ENCODE measurements at places on chromosomes 6 and 20. TPM values are rescaled to one million over a fixed set of nuclear protein-coding genes. Genes with fewer than 3 reads are reported as not detected.

The ASIP gene
- polyA plus RNA-seq: 0.69 TPM

The TBP gene
- 20.8 TPM for polyA plus RNA-seq

The SDCBP2 gene
- 3.3 TPM for polyA plus RNA-seq

GRCh38 chr6:143276436-143276835 is 174.1 kb downstream of the ADAT2 start:
- no peak for DNase-seq

GRCh38 chr6:156687789-156688619 is 89.2 kb upstream of the ARID1B start:
- peak; percentile 9 for DNase-seq

DNA sequence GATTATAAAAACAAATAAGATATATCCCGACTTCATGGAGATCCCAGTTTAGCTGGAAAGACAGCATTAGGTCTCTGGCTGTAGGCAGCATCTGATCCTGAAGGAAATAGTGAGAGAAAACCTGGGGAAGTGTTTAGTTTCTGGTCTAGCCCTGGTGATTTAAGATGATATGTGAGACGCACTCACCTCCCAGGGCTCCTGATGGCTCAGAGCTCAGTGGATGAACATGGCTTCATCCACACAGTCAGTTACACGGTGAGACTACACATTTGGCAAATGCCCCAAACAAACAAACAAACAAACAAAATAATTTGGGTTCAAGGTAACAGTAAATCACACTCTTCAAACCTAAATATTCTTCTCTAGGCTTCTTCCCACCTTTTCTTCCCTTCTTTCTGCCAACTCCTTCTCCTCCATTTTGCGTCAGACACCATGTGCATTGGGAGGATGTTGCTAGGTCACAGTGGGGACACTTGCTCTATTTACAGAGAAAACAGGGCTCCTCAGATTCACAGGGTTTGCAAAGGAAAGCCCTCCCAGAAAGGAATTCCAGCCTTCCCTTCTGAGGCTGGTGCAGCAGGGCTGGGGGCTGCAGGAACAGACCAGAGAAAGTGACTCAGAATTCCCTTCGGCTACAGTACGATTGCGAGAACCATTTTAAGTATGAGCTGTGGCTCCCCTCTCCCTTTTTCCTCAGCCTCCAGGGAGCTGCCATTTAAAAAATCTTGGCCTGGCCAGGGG is 59.6 kb upstream of the SALL4 start:
- no peak for DNase-seq

- DNase-seq: no peak
Observed at GRCh38 chr6:146582857-146583256, 15.9 kb upstream of the ADGB start.

DNA sequence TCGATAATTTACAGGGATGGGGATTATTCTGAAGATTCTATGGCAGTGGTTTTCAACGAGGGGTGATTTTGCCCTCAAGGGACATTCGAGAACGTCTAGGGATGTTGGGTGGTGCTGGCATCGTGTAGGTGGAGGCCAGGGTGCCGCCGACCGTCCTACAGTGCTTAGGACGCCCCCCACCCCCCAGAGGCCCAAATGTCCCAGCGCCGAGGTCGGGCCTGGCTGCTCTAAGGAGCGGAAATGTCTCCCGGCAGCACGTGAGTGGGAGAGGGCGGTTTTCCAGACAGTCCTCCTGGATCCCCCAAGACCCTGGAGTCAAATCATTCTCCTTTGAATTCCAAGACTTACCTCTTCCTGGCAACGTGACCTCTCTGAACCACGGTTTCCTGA is 101.9 kb downstream of the CDH4 start:
- no peak for DNase-seq

DNA sequence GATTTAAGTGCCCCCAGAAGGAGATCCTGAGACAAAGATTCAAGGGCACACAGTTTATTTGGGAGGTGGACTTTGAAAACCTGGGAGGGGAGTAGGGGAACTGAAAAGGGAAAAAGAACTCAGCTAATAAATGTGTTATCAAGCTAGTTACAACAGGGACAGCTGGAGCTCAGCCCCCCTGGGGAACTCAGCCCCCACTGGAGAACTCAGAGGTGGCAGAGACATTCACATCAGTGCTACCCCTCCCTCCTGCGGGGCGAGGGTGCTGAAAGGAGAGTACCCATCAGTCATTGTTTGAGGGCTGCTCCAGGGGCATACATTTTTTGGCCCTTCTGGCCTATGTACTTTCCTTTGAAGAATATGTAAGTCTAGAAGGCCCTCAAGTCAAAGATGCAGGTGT is 101.4 kb downstream of the LRFN2 start:
- DNase-seq: no peak

DNA sequence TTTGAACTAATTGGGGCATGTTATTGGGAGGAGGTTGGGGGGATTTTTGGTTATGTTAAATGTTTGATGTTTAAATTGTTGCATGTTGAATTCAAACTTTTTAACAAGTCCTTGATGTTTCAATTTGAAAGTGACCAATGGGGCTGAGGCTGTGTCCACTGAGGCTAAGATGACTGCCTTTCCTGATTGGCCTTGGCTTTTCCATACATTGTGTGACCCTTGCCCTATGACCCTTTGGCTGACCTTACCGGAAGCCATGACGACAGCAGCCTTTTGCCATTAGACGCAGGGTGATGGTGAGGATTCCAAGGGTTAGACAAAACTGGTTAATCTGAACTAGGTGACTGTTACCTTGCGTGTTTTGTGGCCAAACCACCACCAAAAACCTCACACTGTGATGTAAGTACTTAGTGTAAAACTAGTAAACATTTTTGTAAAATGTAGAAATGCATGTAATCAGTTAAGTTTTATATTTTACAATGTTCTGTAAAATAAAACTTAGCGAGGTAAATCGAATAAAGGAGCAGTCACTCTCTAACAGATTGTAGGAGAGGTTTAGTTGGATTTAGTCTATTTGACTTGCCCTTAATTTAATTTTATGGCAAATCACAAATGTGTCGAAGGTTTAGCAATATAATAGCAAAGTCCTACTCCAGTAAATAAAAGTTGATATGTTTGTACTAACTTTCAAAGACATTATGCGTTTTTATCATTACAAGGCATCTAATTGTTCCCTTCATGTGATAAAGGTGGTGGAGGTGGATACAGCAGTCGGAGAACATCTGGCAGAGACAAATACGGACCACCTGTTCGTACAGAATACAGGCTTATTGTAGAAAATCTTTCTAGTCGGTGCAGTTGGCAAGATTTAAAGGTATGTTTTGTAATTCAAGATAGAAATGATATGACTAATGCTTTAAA is 1.6 kb downstream of the SRSF6 start:
- no peak for DNase-seq

GRCh38 chr6:48985025-48985424 is 478.0 kb downstream of the MMUT start:
- DNase-seq: no peak

DNA sequence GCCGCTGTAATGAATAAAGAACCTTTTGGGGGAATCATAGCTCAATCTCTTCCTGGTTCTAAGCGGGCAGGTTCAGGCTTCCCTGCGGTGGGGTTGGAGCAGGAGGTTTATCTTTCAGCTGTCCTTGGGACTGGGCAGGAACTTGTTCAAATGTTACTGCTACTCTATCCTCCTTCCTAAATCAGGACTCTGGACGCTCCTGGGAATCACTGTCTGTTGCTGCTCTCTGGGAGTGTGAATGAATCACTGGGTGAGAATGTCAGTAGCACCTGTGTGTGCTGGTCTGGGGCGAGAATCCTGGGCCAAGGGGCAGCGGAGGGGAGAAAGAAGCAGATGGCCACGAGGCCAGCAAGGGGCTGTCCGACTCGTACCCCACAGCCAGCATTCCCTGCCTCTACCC is 65.4 kb upstream of the ZNFX1 start:
- DNase-seq: no peak

DNA sequence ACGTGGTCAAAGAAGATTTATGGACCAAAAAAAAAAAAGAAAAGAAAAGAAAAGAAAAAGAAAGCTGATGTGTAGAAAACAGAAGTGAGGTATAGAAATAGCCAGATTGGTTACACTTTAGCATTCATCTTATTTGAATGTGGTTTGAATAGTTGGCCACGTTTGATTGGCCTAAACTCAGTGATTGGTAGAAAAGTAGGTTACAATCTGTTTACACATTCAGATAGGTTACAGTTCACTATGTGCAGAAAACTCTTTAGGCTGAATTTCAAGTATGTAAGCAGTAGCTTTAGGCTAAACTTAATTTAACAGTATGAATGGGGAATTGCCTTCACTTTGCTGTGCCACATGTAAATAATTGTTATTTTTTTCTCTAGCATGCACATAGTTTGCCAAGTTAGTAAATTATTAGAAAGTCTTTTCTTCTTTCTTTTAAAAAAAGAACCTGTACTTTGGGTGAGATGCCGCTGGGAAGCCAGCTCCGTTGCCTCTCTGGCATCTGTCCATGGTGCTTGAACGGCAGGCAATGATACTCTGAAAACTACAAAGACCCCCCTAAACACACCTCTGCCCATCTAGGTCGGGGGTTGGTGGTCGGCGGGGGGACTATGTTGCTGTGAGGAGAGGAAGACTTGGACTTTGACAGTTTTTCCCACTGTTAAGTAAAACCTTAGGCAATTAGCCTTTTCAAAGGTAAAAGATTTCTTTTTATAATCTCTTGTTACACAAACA is 173.0 kb downstream of the AIG1 start:
- no peak for DNase-seq
